Trophoblast cell (in vitro differentiated cells and primary cell): ENCODE measurements at places on chromosomes 1 and 21.

GRCh38 chr1:28243685-28244311 is 7.9 kb downstream of the ATP5IF1 start:
- no peak for DNase-seq

GRCh38 chr1:218836264-218836663 is 337.4 kb upstream of the LYPLAL1 start:
- no peak for DNase-seq

DNA sequence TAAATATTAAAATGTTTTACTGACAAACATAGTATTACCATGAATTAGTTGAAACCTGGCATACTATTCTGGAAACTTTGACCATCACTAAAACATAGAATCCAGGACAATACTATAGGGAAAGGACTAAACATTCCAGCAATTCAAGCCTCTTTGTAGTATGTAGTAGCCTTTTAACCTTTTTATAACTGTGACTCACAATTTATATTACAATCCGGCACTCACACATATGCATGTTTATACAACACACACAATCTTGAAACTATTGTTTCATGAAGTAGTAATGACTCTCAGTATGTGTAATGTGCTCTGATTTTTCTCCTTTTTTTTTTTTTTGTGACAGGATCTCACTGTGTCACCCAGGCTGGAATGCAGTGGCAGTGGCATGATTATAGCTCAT is 64.3 kb downstream of the ANKRD13C start:
- DNase-seq, result no peak

DNA sequence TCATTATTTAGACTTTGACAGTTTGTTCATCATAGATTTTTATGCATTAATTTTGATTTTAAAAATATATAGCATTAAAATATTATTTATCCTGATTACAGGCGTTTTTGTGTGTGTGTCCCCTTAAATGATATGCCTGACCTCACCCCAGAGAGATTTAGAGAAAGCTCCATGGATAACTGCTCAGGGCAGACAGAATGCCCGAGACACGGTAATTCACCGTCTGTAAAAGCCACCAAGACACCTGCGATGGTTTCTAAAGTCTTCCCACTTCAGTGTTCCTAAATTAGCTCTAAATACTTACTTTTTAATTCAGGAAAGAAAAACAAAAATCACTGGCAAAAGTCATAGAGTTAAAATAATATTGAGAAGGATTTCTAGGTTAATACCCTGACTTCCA is 350.6 kb upstream of the RUNX1 start:
- DNase-seq, result no peak

DNA sequence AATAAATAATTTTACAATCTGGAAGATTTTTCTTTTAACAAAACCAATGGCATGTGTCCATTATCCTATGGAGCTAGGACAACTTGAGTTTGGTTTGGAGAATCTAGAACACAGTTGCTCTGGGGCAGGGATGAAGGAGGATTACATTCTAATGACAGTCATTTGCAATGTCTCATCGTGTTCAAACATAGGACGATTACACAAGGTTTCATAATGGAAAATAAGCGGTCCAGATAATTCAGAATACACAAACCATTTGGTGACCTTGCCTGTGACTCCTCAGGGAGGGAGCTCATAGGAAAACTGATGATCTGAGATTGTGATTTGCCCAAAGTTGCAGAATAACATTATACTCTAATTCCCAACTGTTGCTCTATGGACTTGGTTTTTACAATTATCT is 27.6 kb upstream of the RGL1 start:
- no peak for DNase-seq

GRCh38 chr1:12620488-12620865 is 2.5 kb upstream of the DHRS3 start:
- no peak for DNase-seq

DNA sequence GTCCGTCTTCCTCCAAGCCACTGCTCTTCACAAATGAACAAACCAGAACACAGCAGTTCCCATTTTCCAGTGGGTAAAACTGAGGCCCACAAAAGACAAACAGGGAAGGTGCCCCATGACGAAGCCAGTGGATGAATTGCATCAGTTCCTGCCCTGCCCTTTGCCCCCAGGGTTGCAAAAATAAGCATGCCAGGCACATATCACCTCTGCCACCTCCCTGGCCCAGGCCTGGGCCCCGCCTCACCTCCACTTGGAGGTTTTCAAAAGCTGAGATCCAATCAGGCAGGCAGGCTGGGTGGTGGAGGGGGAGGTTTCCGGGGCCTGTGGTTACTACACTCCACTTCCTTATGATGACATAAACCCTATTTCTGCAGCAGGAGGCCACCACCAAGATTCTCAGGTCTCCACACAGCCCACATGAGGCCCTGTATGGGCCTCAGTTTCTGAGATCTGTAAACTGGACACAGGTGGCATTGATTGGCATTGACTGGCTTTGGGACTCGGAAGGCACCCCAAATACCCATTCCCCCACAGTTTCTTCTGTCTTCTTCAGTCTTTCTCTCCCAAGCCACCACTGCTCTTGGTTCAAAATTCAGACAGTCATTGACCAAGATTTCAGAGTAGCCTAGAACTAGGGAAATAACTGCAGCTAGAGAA is 4.1 kb downstream of the KIF21B start:
- DNase-seq, result peak; percentile 19

DNA sequence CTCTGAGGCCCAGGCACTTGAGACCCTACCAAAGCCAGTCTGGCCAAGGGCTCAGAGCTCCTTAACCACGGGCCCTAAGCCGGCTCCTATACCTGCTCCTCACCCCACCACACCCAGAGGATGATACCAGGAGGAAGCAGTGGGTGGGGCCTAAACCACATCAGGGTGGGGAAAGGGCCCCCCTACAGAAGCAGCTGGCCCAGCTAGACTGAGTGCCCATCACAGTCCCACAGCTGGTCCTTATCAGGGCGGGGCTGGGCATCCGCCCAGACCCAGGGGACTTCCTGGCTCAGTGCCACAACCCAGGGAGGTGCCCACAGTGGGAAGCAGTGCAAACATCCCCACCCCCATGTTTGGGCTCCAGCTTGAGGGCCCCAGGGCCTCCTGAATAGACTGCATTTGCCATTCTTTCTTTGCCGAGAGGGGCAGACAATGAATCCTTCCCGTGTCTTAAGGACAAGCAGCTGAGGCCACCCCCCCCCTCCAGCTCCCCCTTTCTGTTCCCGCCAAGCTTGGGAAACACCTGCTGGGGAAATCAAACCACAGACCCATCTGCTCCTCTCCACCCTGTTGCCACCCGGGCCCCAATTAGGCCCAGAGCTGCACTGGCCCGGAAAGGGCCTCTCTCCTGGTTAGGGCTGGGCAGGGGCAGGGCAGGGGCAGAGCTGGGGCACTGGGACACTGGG is 6.2 kb downstream of the E2F2 start:
- no peak for DNase-seq

- no peak for DNase-seq
Observed at GRCh38 chr1:3735688-3736087, 16.6 kb upstream of the CCDC27 start.

DNA sequence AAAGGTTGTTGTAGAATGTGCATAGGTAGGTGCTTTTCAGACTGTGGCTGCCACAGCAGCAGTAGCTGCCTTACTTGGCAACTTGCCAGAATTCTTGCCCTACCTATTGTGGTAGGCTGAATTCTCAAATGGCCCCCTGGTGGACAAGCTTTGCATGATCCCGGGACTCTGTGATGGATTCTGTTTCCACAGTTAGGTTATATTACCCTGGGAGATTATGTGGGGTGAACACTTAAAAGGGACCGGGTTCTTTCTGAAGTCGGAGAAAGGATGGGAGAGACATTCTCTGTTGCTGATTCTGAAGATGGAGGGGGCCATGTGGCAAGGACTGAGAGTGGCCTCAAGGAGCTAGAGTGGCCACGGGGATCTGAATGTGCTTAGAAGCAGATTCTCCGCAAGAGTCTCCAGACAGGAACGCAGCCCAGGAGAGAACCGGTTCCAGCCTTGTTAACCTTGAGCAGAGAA is 32.1 kb upstream of the KCNE1 start:
- DNase-seq, result peak; percentile 82

- DNase-seq, result no peak
Observed at GRCh38 chr1:30194741-30195423, 528.5 kb downstream of the MATN1 start.

DNA sequence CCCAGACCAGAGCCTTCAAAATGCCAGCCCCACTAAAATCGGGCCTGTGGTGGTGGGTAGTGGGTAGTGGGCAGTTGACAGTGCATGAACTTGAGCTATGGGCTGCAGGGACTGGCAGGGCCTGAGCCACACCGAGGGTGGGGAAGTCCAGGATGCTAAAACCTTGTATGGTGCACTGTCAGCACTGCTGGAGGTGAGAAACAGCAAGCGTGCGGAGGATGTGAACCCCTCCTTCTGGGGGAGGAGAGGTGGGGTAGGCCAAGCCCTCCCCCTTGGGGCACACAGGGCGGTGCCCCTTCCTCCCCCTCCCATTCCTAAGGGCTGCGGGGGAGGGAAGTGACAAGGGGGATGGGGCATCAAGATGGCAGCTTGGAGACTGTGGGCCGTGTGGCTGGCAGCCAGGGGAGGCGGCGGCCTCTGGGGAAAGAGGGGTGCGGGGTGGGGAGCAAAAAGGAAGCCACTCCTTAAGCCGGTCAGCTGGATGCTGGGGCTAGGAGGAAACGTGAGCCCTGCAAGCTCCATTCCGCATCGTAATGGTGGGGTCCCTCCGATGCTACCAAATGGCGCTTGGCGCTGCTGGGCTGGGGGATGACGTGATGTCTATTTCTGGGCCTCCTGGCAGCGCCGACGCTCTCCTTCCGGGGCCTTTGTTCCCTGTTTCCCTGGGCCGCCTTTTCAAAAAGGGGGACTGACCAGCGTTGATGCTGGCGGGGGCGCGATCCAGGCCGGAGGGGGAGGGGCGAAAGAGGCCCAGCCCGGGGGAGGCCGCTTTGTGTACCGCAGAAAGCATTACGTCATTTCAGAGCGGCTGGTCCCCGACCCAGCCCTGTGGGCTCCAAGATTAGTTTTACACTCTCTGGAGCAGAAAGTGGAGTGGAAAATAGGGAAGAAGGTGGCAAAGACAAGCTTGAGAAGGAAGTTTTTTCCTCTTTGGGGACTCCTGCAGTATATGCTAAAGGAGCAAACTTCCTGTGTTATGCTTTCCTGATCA is 809 bp downstream of the SYT11 start:
- peak; percentile 26 for DNase-seq

DNA sequence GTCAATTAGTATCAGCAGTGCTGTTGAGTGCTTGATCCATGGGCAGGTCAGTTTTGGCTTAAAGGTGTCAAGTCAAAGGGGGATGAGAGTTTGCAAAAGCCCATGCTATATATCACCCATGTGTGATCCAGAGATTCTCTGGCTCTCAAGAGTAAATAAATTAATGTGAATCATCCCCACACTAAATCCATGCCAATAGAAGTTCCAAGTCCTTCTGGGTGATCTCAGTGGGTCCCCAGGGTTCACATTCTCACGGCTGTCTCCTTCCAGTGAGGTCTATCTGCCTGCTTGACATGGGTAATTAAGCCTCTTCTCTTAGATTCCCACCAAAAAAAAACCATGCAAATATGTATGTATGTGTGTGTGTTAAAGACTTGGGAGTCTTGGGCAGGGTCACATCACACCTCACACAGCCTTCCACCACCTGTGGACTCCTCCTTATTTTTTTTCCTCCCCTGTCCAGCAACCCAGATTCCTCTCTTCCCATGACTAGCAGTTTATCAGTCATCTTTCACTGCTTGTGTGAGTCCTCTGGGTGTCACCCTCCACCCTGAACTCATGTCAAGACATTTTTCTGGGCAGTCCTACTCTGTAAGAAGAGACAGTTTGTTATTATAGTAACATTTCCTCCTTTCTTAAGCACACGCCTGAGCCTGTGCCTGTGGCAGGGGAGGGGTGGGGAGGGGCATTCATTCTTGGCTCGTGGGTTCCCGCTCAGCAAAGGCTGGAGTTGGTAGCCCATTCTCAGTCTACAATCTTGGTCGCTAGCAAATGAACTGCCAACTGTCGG is 14.3 kb upstream of the S100A11 start:
- DNase-seq, result no peak

- DNase-seq, result no peak
Observed at GRCh38 chr21:38599381-38599975, 101.2 kb upstream of the ERG start.

DNA sequence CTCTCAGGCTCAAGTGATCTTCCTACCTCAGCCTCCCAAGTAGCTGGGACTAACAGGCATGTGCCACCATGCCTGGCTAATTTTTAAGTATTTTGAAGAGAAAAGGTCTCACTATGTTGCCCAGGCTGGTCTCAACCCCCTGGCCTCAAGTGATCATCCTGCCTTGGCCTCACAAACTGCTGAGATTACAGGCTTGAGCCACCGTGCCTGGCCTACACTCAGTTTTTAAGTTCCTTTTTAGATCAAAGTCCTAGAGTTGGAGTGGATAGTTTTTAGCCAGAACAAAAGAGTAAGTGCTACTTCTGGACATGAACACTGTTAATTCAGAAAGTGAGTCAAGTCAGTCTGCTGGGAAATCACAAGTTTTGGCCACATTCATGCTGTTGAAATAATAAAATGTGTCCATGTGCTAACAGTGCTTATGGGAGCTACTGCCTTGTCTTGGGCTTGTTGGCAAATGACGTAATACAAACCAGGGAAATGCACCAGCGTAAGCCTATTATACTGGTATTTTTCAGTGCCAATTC is 84.2 kb downstream of the NDUFS5 start:
- DNase-seq, result peak; percentile 57

DNA sequence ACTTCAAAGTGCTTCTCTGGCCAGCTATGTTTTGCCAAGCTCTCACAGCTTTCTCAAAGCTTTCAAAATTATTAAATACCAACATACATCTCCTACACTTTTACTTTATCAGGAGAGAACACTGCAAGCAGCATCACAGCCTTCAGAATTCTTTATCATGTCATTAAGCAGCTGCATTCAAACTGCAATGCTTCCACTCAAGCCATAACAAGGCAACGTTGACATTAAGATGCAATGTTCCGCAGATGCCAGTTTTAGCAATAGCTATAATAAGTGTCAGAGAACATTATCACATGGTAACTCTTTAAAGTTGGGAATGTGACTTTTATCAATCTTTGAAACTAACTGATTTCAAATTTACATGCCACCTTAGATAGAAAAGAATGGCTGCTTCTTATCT is 91.9 kb downstream of the LRRC53 start:
- no peak for DNase-seq

DNA sequence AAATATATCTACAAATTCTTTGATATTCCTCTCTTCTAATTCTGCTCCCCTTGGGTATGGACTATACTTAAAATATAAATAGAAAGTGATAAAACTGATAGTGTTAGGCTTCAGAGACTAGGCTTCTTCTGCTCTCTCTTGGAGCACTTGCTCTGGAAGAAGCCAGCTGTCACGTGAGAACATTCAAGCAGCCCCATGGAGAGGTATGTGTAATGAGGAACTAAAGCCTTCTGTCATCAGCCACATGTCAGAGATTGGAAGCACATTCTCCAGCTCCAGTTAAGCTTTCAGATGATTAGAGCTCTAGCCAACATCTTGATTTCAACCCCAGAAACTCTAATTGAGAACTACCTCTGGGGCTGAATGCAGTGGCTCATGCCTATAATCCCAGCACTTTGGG is 34.3 kb downstream of the XKR8 start:
- DNase-seq, result peak; percentile 10
